ENCODE measurements at places on chromosomes 12 and 14.

DNA sequence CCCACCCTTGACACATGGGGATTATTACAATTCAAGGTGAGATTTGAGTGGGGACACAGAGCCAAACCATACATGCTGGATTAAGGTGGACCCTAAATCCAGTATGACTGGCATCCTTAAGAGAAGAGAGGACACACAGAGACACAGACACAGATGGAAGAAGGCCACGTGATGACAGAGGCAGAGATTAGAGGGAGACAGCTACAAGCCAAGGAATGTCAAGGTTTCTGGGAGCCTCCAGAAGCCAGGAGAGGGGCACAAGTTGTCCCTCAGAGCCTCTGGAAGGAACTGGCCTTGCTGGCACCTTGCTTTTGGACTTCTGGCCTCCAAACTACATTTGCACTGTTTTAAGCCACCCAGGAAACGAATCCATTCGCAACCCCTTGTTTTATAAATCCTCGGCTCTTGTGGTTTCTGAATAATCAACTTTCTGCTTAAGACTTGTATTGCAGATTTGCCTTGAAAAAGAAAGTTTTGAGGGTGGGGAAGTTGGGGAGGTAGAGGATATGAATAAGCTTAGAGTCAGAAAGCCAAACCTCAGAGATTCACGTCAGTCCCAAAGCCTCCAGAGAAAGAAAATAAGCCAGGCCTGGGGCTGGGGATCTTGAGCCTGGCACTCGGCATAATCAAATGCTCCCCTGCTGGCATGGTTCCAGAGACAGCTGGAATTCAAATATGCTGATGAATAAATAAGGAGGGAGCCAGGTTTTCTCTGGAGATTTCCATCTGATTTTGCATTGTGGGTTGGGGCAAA is 224.2 kb upstream of the PWP1 start:
- no peak for DNase-seq

DNA sequence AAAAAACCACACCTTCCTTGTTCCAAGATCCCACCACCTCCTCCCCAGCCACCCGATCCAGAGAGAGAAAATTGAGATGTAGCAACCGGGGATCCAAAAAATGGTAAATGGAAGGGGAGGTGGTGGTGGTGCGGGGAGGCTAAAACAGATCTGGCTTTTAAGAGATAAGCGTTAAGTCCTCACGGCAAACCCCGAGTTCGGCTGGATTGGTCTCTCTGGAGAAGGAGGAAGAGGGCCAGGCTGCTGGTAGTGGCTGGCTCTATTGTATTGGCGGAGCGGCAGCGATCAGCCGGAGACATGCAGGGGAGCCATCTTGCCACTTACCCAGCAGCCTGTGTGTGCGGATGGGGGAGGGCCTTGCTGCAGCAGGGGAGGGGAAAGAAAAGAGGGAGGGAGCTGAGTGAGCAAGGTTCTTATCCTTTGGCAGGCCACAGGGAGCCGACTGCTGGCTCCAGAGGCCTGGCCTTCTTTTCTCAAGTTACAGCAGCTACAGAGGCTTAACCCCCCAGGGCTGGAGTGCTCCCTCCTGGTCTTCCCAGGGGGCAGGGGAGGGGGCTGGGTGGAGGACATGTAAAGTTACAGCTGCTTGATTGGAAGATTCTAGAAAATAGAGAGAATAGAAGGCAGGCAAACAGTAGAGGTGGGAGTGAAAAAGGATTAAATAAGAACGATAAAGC is 14.1 kb upstream of the CDH24 start:
- DNase-seq = peak; percentile 38

GRCh38 chr14:94844593-94845152 is 74.8 kb upstream of the GSC start:
- DNase-seq = no peak

DNA sequence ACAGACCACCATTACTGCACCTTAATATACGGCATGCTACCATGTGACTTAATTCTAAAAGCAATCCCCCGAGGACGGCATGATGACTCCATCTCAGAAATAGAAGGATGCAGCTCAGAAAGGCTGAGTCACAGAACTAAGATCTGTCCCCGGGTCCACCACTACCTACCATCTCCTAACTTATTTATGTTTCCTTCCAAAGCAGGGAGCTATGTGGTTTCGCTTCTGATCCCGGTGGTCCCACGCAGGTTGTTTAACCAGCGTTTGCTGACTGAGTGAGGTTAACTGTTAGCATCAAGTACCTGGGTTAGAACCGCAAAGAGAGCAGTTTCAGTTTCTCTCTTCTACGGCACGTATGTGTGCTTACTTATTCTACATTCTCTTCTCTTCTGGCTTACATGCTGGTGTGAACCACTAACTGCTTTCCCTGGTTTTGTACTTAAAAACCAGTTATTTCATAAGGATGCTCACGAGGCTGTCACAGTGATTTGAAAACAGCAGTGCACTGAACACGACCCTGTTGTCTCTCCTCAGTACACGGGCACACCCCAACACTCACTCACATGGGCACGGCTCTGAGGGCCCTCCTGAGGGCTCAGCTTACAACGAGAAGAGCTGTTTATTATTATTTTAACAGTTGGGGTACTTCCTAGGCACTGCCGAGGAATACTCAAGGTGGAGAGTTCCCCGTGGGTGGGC is 66.7 kb downstream of the CCDC88C start:
- no peak for DNase-seq

Measured in stimulated activated CD4-positive, alpha-beta T cell treated with anti-CD3 and anti-CD28 coated beads, TNF-alpha, amount 100 ng/mL, for 1 hour (primary cell).